ENCODE measurements at places on chromosomes 3 and 15. TPM values are rescaled to one million over a fixed set of nuclear protein-coding genes. Genes with fewer than 3 reads are reported as not detected.

SLC24A5 gene
- not detected for total RNA-seq

C2CD4B gene
- 0.24 TPM for total RNA-seq

- no peaks in the 10 kb centered on the region for H3K36me3 ChIP-seq
- no peak overlapping the region for H3K27ac ChIP-seq
- H3K4me3 ChIP-seq, result no peak overlapping the region
- no peaks in the 10 kb centered on the region for H3K4me1 ChIP-seq
- no peaks in the 10 kb centered on the region for H3K27me3 ChIP-seq
Observed at GRCh38 chr3:63413523-63413922, 135.4 kb downstream of the SYNPR start.

- no peaks in the 10 kb centered on the region for H3K27me3 ChIP-seq
- no peak overlapping the region for H3K27ac ChIP-seq
- no peak for DNase-seq
- peaks cover 5% of the 10 kb centered on the region for H3K36me3 ChIP-seq
- H3K4me1 ChIP-seq, result peaks cover under 1% of the 10 kb centered on the region
- H3K4me3 ChIP-seq, result no peak overlapping the region
Observed at GRCh38 chr3:123143669-123144411, 57.9 kb upstream of the SEC22A start.

- H3K27ac ChIP-seq, result no peak overlapping the region
- peaks cover 2% of the 10 kb centered on the region for H3K36me3 ChIP-seq
- no peaks in the 10 kb centered on the region for H3K4me1 ChIP-seq
- no peak for DNase-seq
- no peak overlapping the region for H3K4me3 ChIP-seq
Observed at GRCh38 chr15:66886686-66887273, 178.6 kb upstream of the SMAD3 start.

All from activated T-cell treated with anti-CD3 and anti-CD28 coated beads, Interleukin-2, amount 50 U/mL, for 72 hours (primary cell).